ENCODE measurements at places on chromosomes 4 and X. TPM values are rescaled to one million over a fixed set of nuclear protein-coding genes. Genes with fewer than 3 reads are reported as not detected.

Gene EFHC2
- total RNA-seq: not detected

Gene RBMXL3
- total RNA-seq: not detected

DNA sequence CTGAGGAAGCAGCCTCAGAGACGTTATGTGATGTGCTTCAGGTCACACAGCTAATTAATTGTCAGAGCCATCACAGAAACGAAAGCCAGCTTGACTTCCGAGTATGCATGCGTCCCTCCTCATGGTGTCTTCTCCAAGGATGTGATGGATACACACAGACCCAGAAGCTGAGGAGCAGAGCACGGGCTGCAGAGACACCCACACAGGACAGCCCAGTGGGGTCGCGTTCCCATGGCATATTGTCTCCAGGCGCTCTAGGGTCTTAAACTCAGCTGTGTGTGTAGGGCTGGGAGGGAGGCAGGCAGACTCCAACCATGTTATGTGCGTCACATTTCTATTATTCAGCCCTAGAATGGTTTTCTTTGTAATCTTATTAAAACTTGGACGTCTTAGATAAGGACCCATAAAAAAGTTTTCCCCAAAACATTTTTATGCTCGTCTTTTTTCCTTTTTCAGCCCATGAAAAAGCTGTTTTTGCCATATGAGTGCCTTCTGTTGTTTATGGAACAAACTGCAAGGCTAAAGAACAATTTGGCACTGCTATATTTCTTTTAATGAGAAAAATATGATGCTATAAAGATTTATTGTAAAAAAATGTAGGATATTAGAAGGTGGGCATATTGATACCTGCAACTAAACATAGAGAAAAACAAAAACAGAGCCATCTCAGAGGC lies 48.5 kb downstream of the TENM3 start:
- DNase-seq: no peak

Gene HEPH
- total RNA-seq: 8.1 TPM

GRCh38 chr4:89657931-89658700 lies 178.8 kb downstream of the SNCA start:
- DNase-seq: peak; percentile 16

Gene EPHA5
- total RNA-seq: 0.07 TPM

DNA sequence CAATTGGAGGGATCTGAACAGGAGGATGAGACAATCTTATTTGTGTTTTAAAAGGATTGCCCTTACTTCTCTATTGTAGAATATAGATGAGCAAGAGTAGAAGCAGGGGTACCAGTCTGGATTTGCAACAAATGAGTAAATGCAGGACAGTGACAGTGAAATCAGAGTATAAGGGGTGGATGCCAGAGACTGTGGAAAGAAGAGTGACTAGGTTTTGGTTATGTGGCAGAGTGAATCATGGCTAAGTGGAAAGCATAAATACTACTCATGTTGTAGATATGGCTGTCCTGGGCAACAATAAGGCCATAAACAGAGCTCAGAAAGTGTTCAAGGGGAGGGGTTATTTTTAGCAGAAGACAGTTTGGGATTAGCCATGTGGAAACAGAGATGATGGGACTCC lies 6.0 kb upstream of the VSIG4 start:
- DNase-seq: no peak

- DNase-seq: no peak
These were observed 42.0 kb upstream of the UGDH start for GRCh38 chr4:39569209-39569608.

DNA sequence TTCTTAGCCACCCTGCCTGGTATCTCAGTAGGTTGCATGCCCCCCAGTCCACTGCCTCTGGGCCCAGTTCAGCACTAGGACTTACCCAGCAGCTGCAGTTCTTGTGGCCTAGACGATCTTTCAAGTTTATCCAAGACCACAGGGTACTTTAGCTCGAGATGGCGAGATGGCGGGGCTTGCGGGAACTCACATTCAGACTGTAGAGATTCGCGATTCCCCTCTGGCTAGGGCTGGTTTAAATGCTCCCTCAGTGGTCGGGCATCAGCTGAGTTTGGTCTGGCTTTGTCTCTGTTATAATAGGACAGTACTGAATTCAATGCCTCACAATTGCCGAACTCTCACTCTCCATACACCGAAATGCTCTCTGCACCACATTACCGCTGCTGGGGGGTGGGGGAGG lies 18.4 kb upstream of the RFC1 start:
- DNase-seq: no peak

GRCh38 chr4:24741910-24742309 lies 53.5 kb upstream of the SOD3 start:
- no peak for DNase-seq

Gene NAP1L2
- 0.55 TPM for total RNA-seq

Gene TLR3
- 7.6 TPM for total RNA-seq

DNA sequence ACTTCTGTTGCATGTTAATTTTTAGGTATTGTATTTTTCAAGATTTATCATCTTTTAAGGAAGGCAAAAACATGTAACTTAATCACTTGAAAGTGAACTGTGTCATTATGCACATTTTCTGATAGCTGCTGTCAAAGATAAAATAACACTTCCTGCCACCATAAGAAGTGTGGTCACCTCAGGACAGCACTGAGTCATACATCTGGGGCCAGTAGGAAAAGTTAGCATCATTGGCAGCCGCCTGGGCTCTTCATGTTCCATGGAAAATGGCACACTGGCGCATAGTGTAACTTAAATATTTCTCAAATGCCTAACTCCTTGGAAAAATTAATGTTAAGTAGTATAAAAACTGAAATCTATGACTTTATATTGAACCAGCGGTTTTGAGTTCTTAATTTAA lies 24.2 kb downstream of the CNKSR2 start:
- DNase-seq: no peak
